ENCODE measurements at places on chromosomes 2 and 18.

DNA sequence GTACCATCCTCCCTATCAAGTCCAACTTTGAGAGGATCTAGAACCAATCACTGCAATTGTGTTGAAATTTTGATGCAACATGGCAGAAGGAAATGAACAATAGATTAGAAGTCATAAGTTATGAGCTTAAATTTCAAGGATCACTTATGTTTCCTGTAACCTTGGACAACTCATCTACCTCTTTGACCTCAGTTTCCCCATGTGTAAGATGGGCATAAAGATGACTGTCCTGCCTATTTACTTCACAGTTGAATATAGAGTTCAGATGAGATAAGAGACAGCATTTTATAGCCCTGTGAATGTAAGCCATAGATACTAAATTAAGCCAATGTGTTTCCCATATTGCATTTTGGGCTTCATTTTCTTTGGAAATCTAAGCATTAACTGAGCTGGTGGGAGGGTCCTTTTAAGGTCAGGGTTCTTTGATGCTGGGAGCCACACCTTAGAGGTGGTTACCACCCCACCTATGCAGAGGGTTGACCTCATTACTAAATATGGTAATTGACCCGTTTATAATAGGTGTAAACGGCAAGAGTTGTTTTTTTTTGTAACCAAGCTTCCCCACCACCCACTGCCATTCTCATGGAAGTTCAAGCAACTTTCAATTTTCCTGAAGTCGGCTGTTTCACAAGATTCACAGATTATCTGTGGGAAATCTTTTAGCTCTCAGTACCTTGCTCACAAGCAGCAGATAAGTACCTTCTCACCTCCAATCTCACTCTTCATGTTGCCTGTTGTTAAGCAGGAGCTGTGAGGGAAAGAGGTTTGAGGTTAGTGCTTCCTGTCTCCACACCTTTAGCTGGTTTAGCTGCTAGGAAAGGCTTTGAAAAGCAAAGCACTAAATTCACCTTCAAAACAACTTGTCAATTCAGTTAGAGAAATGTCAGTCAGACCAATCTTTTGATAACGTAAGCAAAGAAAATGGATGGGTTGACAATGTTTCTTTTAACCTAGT, 13.3 kb downstream of the CD28 start:
- no peak for DNase-seq

- DNase-seq: no peak
These were observed 176.7 kb downstream of the NRP2 start for GRCh38 chr2:205858881-205859441.

DNA sequence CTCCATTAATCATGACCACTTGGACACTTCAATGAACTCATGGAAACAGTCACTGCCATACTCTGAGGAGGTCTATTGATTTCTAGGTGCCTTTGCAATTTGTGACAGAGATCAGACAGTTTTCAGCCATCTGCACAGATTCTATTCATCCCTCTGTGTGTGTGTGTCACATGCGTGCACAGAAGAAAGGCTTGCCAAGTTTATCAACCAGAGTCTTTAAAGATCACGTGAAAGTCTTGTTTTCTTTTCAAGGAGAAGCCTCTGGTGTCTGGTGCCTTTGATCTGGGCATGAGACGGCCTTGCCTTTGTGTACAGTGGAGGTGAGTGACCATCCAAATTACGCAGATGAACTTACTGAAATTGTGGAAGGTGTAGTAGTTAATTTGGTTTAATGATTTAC, 164.2 kb downstream of the VAPA start:
- DNase-seq: no peak

GRCh38 chr18:25125680-25126079, 226.3 kb downstream of the ZNF521 start:
- no peak for DNase-seq

- DNase-seq: no peak
These were observed 32.6 kb downstream of the VIT start for GRCh38 chr2:36729067-36729466.

DNA sequence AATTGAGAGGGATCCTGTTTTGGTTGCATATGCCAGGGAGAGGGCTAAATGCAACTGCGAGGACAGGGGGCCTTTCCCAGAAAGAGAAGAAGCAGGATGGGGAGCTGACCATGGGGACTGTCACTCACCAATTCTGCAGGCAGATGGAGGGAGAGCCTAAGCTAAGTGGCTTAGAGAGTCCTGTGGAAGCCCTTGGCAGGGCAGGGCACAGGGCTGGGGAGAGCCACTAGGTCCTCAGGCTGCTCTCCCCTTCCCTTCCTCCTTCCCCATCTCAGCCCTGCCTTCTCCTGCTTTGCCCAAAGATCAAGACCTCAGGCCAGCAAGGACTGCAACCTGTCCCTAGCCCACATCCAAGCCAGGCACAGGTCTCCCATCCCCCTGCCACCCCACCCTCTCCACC, 24.4 kb upstream of the CATIP start:
- DNase-seq: no peak

DNA sequence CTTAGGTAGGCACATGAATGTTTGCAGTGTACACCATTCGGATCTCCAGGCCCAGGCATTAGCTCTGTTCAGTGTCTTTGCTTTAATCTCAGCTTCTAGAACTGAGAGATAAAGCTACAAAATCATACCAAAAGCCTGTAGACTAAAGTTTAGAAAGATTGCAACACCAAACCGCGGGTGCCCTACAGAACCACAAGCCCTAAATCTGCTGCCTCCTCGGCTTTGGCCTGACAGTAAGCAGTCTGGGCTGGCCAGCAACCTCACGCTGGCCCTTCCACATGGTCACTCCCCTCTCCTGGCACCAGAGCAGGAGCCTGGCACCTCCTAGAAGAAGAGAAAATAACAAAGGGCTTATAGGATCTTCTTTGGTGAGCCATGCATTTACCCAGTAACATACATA, 8.9 kb upstream of the OSR1 start:
- DNase-seq: no peak

GRCh38 chr2:238942080-238942725, 94.3 kb downstream of the TWIST2 start:
- DNase-seq: no peak

DNA sequence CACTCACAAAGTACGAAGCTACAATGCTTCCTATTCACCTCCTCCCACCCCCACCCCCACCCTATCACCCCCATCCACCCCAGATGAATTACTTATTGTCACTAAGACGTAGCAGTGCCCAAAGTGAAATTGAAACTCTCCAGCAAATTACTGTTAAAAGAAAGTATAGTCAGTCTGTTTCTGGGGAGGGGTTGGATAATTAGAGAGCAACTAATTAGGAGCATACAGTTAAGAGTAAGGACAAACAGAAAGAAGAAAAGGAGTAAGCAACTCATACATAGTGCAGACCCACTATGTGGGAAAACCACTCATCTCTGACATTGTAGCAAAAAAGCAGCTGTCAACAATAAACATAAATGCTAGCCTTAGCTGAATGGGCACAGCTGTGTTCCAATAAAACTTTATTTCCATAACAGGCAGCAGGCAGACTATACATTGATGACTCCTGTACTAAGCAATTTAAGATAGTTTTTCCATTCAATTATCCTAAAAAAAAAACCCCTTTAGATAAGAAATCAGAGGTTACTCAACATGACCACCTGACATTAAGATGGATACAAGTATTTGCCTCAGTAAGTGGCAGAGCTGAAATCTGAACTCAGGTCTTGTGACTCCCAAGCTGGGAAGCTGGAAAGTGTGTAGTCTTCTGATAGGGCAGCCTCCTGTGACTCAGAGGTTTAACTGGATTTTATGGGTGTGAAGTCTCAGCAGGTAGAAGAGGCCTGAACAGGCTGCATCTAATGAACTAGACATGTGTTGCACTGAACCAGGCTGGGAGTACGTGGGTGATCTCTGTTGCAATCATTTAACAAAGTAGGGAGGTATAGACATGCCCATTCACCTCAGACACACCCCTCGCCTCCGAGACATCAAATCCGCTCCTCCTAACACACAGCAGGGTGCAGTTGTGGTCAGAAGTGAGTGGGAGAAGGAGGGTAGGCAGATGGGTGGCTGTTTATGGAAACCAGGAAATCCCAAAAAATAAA, 171.8 kb upstream of the KLF7 start:
- no peak for DNase-seq

- DNase-seq: no peak
These were observed 1.5 kb downstream of the ARPC2 start for GRCh38 chr2:218218268-218219185.

DNA sequence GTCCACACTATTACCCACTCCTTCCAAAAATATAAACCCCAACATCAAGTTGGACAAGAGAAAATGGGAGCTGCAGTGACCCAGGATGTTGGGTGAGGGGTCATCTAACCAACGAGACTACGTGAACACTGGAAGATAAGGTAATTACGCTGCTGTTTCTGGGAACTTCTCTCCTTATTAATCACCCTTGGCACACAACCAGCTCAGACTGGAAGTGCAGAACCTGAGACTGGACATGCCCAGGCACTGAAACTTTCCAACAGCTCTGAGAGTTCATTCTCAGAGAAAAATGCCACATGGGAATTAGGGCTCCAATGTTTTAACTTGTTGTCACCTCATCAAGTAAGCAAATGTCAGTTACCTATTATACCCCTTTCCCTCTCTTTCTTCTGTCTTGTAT, 135.3 kb downstream of the CCDC148 start:
- no peak for DNase-seq

GRCh38 chr18:32349728-32350395, 120.8 kb downstream of the GAREM1 start:
- DNase-seq: no peak

DNA sequence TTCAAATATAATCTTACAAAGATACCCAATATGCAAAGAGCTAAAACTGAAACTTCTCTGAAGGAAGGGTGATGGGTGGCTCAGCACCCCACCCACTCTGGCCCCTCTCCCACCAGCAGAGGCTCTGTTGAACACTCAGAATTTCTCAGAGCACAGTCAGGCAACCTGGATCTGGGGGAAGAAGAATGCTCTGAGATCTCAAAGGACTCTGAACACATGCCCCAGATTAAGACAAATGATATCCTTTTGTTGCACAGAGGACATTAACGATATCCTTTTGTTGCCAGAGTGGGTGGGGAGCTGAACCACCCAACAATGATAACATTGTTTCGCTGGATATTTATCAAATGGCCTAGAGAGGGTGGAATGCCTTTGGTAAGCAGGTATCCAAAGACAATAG, 104.8 kb downstream of the LBH start:
- DNase-seq: no peak

- no peak for DNase-seq
These were observed 10.9 kb downstream of the NBEAL1 start for GRCh38 chr2:203025592-203025991.

GRCh38 chr2:230893841-230894781, 29.4 kb downstream of the ITM2C start:
- DNase-seq: no peak

DNA sequence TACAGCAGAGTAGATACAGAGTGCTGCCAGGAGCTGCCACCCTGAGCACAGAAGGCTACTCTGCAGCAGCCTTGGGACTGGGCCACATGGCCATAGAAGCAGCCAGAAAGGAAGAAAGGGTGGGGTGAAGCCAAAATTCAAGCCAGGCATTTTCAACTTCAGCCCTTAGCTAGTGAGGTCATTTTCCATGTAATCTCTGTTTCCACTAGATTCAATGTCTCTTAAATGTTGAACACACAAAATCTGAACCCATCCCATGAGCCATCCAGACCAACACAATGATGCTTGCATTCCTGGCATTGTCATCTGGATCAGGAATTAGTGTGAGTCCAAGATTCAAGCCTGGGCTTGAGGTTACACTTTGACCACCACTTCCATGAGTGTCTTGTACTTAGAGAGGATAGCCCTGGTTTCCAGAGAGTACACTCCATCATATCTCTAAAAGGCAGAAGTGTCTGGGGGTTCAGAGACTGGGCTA, 243.6 kb downstream of the OSR1 start:
- no peak for DNase-seq

GRCh38 chr2:155377931-155378444, 679.5 kb downstream of the KCNJ3 start:
- DNase-seq: no peak

DNA sequence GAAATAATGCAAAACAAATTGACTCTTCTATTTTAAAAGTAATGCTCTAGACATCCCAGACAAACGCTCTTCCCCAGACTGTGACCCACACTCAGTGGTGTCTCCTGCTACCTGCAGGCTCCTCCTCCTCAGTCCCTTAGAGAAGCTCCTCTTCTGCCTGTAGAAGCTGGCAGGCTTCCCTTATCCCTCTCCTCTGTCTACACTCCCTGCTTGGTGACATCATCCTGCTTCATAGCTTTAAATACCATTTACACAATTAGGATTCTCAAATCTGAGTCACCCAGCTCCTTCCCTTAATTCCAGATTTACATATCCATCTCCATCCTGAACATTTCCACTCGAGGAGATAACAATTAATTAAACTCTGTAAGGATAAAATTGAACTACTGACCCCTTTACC, 167.9 kb downstream of the FBXO15 start:
- DNase-seq: no peak

DNA sequence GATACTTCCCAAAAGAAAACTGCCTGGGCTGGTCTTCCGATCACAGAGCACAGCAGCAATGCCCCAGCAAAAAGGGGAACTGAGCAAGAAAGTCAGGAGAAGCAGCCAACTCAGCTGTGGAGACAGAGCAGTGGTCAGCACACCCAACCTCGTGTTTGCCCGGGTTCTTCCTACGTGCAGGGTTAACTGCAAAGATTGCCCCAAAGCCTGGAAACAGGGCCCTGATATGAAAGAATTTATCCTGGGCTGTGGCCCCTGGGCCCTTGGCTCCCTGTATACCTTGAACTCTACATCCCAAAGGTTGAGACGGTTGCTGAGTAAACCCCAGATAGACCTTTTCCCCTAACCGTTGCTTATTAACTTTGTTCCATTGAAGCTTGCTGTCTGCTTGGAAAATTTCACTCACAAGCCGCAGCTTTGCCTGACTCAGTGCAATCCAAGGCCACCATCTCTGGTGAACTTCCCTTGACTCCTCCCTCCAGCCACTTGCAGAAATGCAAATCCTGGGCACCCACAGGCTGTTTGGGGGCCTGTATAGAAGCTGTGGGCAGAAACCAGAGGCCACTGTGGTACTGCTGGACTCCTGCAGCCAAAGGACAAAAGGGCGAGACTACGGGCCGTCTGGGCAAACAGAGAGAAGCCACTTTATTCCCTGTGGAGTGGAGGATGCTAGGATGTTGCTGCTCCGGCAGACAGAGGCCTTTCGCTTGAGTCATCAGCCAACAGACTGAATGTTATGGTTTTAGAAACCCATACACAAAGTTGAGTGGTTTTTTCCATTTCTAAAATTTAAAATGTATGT, 18.2 kb downstream of the NRP2 start:
- no peak for DNase-seq

- DNase-seq: no peak
These were observed 22.5 kb downstream of the GATA6 start for GRCh38 chr18:22191923-22192322.

GRCh38 chr2:43612944-43613343, 17.1 kb upstream of the THADA start:
- no peak for DNase-seq

- no peak for DNase-seq
These were observed 53.6 kb upstream of the EML6 start for GRCh38 chr2:54669677-54670484.

- DNase-seq: no peak
These were observed 107.6 kb downstream of the AP1S3 start for GRCh38 chr2:223729781-223730180.

Measured in stimulated activated CD8-positive, alpha-beta memory T cell treated with anti-CD3 and anti-CD28 coated beads, Interleukin-4, amount 100 ng/mL, for 1 hour (primary cell).